ENCODE measurements at places on chromosomes 7 and 10. TPM values are rescaled to one million over a fixed set of nuclear protein-coding genes. Genes with fewer than 3 reads are reported as not detected.

GRM8 gene
- 0.45 TPM for total RNA-seq

ACSL5 gene
- total RNA-seq: 5.2 TPM

TMEM213 gene
- 3.8 TPM for total RNA-seq

GHITM gene
- total RNA-seq: 137 TPM

SRI gene
- total RNA-seq: 41.9 TPM

CDC14C gene
- total RNA-seq: not detected

OPN1SW gene
- not detected for total RNA-seq

ADAM12 gene
- total RNA-seq: not detected

LAMTOR4 gene
- total RNA-seq: 727 TPM

FOXK1 gene
- total RNA-seq: 22.0 TPM

TMEM130 gene
- total RNA-seq: not detected

VAX1 gene
- not detected for total RNA-seq

CPA2 gene
- total RNA-seq: not detected

PNLIPRP1 gene
- total RNA-seq: not detected

FMC1 gene
- 12.3 TPM for total RNA-seq

SLC13A1 gene
- not detected for total RNA-seq

CPA1 gene
- not detected for total RNA-seq

TRIM50 gene
- total RNA-seq: not detected

ABHD11 gene
- total RNA-seq: 26.8 TPM

KCNIP2 gene
- total RNA-seq: 3.2 TPM

GPAM gene
- 7.0 TPM for total RNA-seq

RBP4 gene
- total RNA-seq: 9.6 TPM

TMEM72 gene
- total RNA-seq: not detected

GIMAP6 gene
- 13.3 TPM for total RNA-seq

ZSCAN21 gene
- 17.3 TPM for total RNA-seq

SLC26A5 gene
- total RNA-seq: 0.88 TPM

STN1 gene
- total RNA-seq: 13.0 TPM

TMEM236 gene
- total RNA-seq: 0.88 TPM

SFMBT2 gene
- total RNA-seq: 2.7 TPM

ANKRD30A gene
- 0.11 TPM for total RNA-seq

FOXI2 gene
- 0.11 TPM for total RNA-seq

IDE gene
- total RNA-seq: 344 TPM

VWDE gene
- total RNA-seq: 0.32 TPM

DGKI gene
- 0.34 TPM for total RNA-seq

FAM13C gene
- 12.2 TPM for total RNA-seq

HMX2 gene
- not detected for total RNA-seq

NRCAM gene
- 1.1 TPM for total RNA-seq

Data from lower leg skin (tissue), 4 donors.